MV-4-11 (cell line): ENCODE measurements at places on chromosomes 3 and 15.
A peak's percentile ranks its signal among the peaks of the same experiment; 100 is the strongest.

DNA sequence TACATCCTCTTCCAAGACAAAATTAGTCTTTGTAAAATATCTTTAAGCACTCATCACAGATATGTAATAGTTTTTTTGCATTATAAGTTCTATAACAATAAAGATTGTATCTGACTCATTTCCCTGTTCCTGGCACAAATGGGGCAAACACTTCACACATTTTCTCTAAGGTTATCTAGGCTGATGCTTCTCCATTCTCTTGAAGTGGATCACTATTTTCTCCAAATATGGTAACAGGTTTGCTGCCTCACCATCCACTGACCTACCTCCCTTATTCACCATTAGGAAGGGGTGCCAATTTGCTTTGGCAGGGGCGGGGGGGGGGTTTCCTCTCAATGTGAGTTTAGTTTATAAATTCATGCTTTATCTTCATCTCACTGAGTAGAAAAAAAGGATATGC, 767.7 kb upstream of the LMCD1 start:
- DNase-seq, result no peak

- peak; percentile 14 for DNase-seq
Observed at GRCh38 chr3:61371123-61371522, 119.9 kb upstream of the FHIT start.

GRCh38 chr3:51637941-51638471, 33.0 kb upstream of the TEX264 start:
- DNase-seq, result peak; percentile 69

DNA sequence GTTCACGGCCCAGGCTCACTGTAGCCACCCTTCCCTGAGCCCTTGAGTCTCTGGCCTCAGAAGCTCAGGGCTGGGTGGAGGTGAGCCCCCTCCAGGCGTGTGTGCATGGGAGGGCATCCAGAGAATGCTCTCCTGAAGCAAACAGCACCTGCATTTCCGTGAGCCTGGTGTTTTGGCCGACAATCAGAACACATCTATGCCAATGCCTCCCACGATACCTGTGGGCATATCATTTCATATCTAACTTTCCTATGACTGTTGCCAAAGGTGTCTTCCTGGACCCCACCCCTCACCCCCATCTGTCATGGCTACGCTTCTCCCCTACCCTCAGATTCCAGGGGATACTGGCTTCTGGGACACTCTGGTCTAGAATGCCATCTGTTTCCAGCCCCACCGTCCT, 53.3 kb upstream of the RAB6B start:
- DNase-seq, result no peak
